ENCODE measurements at places on chromosomes 13 and 19.

DNA sequence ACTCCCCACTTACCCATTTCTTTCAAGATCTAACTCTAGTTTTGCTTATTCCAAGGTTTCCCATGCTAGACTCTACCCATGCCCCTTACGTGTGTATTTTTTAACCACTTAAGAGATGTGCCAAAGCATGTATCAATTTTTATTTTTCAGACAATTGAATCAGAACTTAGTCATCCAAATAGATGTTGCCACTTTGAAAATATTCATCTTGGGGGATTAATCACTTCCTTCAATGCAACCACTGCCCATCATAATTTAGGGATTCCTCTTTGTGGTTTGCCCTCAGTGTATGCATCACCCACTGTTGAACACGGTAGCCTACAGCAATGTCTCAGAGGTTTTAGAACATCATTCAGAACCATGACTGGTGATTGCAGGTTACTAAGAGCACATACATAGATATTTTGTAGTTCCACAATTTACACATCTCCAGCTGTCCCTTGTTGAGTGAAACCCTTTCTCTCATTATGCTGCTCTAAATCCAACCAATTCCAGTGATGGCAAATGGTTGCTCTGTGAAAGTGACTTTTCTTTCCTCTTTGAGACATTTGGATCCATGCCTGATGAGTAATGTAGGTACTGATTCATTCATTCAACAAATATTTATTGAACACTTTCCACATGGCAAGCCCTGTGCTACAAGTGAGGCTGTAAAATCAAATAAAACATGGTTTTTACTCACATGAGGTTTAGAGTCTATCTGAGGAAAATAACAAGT lies 60.6 kb upstream of the SERP2 start:
- DNase-seq = peak; percentile 86

DNA sequence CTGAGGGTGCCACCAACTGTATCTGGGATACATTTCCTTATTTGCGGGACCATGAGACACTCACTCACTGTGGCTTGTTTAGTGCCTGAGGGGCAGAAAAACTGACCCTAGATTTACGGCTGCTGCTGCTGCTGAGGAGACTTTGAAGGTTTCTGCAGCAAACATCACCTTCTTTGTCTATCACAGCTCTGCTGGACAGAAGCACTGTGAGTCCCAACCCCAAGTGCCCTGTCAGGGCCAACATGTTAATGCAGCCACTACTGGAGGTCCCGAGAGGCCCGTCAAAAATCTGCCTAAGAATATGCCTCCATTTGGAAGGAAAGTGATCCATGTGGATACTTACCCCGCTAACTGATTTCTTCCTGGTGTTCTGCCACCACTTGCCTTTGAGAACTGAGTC lies 37.3 kb upstream of the UBL3 start:
- DNase-seq = no peak

- DNase-seq = no peak
These were observed 23.6 kb downstream of the LYL1 start for GRCh38 chr19:13078897-13079541.

DNA sequence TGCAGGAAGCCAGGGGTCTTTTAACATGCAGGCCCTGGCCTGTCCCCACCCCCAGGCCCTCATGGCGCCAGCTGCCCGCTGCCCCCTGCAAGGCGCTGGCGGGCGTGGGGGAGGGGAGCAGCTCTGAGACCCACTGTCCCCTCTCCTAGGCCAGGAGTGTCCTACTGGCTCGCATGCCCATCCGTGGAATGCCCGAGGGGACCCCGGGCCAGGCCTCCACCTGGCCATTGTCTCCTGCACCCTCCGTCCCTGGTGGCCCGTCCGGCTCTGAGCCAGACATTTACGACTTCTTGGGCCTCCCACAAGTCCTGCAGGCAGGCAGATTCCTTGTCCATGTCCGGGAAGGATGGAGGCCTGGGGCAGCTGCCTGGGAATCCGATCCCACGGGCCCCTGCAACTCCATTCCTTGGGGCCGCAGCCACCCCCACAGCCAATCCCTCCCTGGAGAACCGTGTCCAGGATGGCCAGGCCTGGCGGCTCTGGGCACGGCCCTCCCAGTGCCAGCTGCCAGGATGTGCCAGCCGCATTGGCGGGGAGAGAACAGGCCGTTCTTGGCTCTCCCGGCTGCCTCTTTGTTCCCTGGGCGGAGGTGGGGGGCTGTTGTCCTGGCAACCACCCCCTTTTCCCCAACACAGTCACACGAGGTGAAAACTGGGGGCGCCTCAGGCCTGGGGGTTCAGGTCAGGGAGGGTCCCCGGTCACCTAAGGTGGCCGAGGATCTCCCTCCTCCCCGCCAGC lies 10.5 kb upstream of the PLIN3 start:
- DNase-seq = no peak

DNA sequence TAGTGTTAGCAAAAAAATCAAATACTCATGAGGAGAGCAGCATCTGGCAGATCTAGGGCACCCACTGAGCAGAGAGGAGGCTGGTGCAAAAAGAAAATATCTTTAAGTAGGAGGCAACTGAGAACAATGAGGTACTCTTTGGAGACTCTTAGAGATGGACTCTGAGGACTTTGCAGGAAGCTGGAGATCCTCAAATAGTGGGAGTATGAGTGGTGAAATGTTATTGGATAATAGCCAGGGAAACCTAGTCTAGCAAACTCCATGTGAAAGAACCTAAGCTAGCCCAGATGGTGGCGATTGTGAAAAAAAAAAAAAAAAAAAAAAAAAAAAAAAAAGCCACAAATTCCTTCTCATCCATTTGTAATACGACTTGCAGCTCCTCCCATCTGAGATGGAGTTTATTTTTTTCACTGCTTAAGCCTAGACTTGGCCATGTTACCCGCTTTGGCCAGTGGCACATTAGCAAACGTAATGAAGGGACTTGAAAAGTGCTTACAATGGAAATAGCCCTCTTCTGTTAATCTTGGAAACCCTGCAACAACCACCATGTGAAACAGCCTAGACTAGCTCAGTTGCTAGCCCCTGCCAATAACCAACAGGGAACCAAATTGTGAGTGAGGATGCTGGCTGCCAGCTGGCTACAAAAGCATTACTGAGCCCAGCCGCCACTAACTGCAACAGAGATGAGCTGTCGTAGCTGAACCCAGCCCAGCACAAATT lies 476.2 kb downstream of the KLF12 start:
- no peak for DNase-seq

DNA sequence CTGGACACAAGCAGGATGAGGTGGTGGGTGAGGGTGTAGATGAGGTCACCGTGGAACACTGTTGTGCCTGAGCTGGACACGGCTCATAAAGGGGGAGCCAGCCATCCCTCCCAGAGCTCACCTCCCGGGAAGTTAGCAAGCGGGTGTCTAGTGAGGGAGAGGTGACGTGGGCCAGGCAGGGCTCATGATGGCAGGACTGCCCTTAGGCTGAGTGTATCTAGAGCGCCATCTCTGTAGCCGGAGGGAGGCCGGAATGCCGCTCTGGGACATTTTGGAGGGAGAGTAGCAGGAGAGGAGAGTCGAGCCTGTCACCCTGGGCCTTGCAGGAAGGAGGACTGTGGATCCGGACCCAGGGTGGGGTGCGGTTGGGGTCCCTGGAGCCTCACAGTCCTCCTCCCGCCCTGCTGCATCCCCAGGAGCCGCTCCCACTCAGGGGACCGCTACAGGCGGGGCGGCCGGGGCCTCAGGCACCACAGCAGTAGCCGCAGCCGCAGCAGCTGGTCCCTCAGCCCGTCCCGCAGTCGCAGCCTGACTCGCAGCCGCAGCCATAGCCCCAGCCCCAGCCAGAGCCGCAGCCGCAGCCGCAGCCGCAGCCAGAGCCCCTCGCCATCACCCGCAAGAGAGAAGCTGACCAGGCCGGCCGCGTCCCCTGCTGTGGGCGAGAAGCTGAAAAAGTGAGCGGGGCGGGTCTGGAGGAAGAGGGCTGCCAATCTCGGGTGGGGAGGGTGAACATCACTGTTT lies 9.2 kb downstream of the ZNF296 start:
- no peak for DNase-seq

- DNase-seq = no peak
These were observed 31.1 kb downstream of the OPA3 start for GRCh38 chr19:45553464-45553863.

DNA sequence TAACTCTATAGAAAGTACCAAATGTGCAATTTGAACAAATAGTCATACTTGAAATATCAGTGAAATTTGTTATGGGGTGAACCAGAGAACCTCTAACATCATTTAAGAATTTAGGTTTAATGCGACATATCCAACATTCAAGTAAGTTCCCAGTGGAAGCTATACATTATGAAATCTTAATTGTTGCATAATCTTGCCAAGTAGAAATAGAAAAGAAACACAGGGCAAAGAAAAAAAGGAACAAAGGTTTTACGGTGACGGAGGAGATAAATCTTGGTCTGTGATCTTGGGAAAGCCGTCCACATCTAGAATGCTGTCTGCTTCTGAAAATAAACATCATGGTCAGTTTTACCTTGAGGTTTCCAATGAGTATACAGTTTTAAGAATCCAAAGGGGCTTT lies 445.7 kb downstream of the RFC3 start:
- no peak for DNase-seq

GRCh38 chr13:74596691-74597090 lies 462.5 kb upstream of the KLF12 start:
- DNase-seq = no peak

DNA sequence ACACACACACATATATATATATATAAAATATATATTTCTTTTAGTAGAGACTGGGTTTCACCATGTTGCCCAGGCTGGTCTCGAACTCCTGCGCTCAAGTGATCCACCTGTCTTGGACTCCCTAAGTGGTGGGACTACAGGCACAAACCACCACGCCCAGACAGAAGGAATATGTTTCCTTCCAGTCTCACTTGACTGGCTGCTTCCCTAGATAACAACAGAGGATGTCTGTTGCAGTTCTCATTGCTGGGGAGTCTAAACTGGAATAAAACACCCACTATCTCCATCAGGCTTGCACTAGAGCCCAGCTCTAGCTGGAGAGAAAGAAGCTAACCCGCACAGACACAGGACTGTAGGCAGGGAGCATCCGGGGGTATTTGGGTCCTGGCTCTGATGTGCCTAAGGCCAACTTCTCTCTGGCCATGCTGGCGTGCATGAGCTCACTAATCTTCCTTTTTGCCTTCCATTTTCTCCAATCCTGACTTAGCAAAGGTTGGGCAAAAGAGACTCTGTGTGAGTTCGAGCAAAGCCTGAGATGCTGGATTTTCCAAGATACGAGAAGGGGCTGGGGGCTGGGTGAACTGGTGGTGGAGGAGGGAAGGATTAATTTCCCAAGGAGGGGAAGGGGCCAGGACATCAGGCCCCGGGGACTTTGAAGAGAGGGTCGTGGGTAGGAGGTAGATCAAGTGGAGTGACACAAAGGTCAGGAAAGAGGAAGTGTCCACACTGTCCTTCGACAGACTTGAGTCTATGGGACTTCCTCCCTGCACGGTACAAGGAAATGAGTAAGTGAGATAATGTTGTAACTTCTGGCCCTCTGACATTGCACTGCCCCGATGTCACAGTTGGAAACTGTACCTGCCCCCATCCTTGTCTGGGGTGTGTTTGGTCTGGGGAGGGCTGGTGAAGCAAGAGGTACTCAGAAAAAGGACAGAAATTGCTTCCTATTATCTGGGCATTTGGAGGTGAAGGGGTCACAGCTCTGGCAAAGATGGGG lies 22.5 kb upstream of the ALOX5AP start:
- no peak for DNase-seq

DNA sequence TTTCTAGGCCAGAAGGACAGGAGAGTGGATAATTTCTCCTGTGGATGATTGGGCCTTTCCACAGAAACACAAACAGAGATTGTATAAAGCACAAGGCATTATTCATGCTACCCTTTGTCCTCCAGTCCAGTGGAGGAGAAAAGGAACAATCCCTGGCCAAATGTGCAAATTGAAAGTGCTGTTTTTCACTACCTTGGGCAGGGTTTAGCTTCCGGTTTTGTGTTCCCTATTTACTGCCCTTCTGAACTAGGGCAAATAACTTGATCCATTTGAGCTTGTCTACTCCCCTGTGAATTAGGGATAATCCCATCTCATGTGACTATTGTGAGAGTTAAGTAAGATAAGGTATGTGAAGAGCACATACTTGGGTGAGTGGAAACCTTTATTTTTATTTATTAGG lies 13.3 kb downstream of the PDX1 start:
- no peak for DNase-seq

GRCh38 chr19:5048091-5048726 lies 79.3 kb downstream of the KDM4B start:
- peak; percentile 58 for DNase-seq

DNA sequence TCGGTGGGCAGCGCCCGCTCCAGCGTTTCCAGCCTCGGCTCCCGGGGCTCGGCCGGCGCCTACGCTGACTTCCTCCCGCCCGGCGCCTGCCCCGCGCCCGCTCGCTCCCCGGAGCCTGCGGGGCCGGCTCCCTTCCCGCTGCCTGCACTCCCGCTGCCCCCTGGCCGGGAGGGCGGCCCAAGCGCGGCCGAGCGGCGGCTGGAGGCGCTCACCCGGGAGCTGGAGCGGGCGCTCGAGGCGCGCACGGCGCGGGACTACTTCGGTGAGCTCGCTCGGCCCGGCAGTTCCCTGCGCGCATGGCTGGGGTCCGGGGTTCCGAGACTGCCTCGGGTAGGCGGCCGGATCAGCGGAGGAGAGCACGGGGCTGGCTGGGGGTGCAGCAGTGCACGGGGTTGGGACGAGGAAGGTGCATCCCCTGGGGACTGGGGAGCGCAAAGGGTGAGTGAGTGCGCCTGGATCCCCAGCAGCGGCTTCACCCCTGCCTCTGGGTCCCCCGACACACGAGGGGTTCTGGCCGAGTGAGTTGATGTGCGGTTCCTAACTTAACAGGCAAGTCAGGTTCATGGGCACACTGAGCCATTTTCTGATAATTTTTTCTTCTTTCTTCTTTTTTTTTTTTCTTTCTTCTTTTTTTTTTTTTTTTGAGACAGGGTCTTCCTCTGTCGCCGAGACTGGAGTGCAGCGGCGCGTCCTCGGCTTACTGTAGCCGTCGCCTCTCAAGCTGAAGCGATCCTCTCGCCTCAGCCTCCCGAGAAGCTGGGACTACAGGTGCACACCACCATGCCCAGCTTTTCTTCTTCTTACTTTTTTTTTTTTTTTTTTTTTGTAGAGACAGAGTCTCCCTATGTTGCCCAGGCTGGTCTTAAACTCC lies 1.1 kb downstream of the WTIP start:
- no peak for DNase-seq

- DNase-seq = no peak
These were observed 16.3 kb upstream of the RNASEH2B start for GRCh38 chr13:50893211-50893852.

All from LoVo (cell line).